K562 (cell line): ENCODE measurements at places on chromosomes 4 and X.

DNA sequence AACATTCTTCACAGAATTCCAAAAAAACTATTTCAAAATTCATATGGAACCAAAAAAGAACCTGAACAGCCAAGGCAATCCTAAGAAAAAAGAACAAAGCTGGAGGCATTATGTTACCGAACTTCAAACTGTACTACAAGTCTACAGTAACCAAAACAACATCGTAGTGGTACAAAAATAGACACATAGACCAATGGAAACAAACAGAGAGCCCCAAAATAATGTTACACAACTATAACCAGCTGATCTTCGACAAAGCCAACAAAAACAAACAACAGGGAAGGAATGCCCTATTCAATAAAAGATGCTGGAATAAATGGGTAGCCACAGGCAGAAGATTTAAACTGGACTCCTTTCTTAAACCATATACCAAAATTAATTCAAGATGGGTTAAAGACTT is 1189.6 kb downstream of the PCDH18 start:
- DNase-seq = no peak

DNA sequence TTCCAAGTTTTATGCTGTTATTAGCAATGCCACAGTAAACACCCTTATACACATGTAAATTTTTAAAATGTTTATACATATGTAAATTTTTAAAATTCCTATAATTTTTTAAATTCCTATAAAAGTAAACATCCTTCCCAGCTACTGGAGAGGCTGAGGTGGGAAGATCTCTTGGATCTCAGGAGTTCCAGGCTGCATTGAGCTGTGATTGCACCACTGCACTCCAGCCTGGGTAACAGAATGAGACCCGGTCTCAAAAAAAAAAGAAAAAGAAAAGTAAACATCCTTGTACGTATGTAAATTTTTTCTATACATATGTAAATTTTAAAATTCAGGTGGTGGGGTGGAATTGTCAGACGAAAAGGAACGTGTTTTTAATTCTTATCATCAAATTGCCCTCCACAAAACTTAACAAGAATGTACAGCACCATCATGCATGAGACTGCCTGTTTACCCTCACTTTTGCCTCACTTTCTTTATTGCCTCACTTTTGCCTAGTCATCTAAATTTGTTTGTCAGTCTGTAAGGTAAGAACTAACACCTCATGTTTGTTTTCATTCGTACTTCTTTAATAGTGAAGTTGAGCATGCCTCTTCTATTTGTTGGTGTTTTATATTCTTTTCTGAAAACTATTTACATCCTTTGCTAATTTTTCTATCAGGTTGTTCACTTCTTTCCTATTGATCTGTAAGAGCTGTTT is 8.0 kb downstream of the SLC7A3 start:
- no peak for DNase-seq

- DNase-seq = no peak
Observed at GRCh38 chr4:88857588-88857987, 160.0 kb upstream of the NAP1L5 start.

- DNase-seq = no peak
Observed at GRCh38 chr4:107017443-107018343, 18.4 kb downstream of the DKK2 start.

DNA sequence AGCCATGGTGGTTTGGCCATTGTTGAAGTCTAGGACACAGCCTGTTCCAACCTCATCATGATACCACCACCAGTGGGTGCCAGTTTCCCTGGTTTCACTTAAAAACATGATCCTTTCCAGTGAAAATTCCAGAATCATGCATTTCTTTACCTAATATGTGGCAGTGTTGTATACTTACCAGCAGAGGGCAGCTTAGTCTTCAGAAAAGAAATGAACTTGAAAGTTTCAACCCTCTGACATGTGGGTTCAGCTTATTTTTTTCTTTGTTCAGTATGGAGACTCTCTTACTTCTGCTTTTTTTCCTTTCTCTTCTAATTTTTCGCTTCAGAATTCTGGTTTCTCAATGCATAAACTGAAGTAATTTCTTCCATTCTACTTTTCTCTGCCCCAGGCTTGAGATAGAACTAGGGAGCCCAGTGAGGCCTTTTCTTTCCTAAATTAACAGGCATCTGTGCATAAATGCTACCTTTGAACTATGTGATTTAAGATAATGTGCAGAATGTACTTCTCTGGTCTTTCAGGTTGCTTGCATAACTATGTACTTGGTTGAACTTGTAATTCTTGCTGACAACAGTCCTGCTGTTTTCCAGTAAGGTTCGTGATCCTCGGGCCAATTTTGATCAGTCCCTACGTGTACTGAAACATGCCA is 10.7 kb downstream of the LIAS start:
- DNase-seq = peak; percentile 48

- no peak for DNase-seq
Observed at GRCh38 chr4:145003675-145004074, 94.3 kb downstream of the ANAPC10 start.

GRCh38 chrX:82342531-82342930 is 1140.6 kb downstream of the SH3BGRL start:
- DNase-seq = no peak

- DNase-seq = no peak
Observed at GRCh38 chrX:49037883-49038475, 5.2 kb downstream of the TFE3 start.

GRCh38 chrX:6203462-6204215 is 25.0 kb downstream of the NLGN4X start:
- DNase-seq = no peak

GRCh38 chr4:16617435-16617834 is 281.0 kb downstream of the LDB2 start:
- DNase-seq = no peak

DNA sequence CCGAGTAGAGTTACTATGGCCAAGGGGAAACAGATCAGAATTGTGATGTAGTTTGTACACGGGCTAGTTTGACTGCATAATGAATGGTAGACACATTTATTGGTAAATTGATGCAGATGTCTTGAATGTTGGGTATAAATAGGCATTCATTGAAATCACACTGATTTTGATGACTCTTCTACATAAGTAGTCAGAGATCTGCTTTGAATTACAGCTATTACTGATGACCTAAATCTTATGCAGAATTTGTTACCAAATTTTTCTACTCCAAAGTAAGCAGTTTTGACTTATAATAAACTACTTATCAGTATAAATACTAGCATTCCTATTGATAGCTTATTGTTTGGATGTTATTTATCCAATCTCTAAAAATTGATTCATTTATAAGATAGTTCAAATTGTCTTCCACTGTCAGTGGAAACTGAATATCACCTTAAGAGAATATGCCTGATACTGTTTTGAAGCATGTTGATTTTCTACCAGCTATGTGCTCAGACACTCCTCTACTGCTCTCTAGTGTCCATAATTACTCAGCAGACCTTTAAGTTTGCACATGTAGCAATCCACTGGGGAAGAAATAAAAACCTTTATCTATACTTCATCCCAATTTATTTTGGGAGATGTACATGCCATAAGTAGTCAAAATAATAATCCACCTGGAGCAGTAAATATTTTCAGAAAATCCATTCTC is 120.3 kb downstream of the RASL11B start:
- DNase-seq = peak; percentile 18

- no peak for DNase-seq
Observed at GRCh38 chr4:159460371-159460770, 357.5 kb downstream of the RAPGEF2 start.

DNA sequence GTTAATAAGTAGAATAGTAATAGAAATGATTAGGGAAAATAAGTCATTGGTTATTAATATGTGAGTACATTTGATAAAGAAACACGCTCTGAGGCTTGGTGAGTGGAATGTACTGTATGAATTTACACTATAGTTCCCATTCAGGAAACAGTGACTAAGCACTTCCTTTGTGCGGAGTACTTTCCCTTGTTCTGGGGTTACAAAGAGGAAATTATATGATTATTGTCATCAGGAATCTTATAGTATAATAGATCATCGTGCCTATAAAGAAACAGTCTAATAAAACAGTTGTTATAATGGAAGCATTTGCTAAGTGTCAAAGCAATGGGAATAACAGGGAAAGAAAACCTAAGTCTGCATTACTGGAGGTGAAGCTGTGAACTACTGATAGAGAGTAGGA is 138.0 kb downstream of the RPA4 start:
- no peak for DNase-seq

DNA sequence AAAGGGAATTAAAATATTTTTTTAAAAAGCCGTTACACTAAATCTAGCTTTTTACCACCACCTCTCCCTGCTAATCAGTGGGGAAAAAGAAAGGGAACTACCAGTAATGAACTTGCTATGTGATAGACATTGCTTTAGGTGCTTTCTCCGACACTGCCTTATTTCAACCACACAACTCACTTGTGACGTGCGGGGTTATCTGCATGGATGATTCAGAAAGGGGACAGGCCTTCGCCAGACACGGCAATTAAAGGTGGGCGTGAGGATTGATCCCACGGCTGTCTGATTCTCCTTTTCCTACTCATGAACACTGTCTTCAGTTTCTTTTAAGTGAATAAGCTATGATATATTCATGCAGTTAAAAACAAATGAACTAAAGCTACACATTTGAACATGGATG is 882 bp upstream of the CXCR3 start:
- DNase-seq = no peak

GRCh38 chr4:105605493-105605892 is 53.1 kb downstream of the ARHGEF38 start:
- no peak for DNase-seq

- no peak for DNase-seq
Observed at GRCh38 chrX:35557916-35558315, 240.2 kb upstream of the MAGEB16 start.

DNA sequence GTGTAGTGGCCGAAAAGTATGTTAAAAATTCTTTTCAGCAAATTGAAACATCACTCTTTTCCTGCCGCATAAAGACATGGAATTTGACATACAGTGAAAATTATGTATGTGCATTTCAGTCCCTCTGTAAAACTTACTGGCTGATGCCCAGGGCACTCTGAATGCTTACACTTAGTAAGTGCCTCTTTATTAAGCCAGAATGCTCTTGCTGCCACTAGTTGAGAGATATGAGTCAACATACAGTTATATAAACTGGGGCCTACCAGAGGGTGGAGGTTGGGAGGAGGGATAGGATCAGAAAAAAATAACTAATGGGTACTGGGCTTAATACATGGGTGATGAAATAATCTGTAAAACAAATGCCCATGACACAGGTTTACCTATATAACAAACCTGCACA is 38.1 kb upstream of the TRPC5 start:
- DNase-seq = no peak

DNA sequence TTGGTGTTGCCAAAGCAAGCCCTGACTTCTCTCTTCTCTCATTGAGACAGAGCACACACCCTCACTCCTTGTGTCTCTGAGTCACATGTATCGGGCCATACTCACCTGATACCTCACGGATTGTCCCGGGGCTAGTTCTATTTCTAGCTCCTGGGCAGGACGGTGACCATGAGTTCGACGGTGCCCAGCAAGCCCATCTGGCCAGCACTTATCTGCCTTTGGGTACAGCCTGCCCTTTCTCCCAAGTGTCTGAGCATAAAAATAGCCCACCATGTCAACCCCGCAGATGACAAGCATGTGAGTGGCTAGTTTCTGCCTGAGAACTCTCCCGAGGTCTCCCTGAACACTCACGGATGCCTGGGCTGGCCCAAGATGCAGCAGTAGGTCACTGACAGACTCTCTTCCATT is 158.5 kb downstream of the DHRSX start:
- DNase-seq = no peak

DNA sequence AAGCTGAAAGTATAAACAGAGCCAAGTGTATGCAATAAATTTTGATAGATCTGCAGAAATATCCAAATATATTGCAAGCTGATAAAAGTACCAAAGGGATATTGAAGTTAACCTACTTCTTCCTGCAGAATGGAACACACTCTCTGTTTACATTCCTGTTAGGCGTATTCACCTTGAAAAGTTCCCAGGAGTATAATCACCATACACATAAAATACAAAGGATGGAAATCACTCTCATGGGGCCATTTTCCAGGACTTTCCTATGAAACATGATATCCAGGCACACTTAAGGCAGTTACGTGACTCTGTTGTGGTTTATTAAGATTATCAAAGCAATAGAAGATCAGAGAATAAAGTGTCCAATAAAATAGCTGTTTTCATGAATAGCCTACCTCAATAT is 1142.3 kb downstream of the NLGN4X start:
- DNase-seq = no peak

DNA sequence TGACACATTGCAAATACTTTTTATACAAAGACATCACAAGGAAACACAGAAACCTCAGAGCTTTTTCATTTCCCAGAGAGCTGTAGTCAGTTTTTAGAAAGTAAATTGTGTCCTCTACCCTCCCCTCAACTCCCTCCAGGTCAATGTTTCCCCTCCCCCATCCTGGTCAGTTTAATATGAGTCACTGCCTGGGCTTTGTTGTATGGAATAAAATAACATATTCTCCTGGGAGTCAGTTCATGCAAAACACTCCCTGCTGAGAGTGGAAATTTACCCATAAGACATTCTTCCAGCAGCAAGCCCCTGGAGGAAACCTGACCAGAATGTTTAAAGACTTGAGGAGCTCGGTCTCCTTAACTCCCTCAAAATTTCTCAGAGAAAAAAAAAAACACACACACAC is 270.1 kb upstream of the LDB2 start:
- no peak for DNase-seq

DNA sequence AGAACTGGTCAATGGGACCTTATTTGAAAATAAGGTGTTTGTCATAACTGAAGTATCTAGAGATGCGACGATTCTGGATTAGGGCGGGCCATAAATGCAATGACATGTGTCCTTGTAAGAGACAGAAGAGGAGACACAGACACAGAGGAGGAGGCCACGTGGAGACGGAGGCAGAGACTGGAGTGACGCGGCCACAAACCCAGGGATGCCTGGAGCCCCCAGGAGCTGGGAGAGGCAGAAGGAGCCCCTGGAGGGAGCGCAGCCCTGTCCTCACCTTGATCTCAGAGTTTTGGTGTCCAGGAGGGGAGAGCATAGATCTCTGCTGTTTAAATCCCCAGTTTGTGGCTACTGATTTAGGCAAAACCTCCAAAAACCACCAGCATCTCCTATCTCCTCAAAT is 5.0 kb downstream of the GTPBP6 start:
- no peak for DNase-seq

- DNase-seq = peak; percentile 45
Observed at GRCh38 chr4:173528378-173529321, 1.4 kb downstream of the HAND2 start.

DNA sequence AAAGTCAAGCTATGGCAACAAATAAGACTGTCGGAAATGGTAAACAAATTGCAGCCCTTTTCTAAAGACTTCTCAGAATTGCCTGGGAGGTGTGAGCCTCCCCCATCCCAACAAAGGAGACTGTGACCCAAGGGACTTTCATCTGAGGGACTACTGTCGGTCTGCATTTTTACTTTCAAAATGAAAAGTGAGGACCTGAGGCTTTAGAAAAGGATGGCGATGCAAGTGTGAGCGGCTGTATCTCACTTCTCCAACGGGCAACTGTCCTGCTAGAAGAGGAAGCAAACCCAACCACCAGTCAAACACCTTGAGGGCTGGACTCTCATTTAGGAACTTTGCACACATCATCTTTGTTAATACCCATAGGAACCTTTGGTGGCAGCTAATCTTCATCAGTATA is 62.6 kb upstream of the CLNK start:
- DNase-seq = no peak

DNA sequence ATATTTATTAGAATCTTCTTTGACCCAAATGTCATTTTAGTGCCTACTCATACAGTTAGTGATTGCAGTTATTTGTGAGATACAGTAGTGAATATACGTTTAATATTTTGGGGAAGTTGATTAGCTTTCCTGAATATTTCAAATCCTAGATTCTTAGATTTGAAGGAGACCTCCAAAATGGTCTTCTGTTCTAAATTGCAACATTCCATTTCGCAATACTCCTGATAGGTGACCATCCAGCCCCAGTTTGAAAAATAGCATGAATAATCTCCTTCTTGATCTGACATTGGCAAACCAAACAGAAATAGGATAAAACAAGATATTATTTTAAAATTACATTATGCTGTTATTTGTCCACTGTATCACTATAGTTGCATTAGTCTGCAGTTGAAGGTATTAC is 505.6 kb downstream of the GRID2 start:
- no peak for DNase-seq
